Smooth muscle cell of bladder (primary cell): ENCODE measurements at places on chromosomes 3 and 15. TPM values are rescaled to one million over a fixed set of nuclear protein-coding genes. Genes with fewer than 3 reads are reported as not detected.

The RARRES1 gene
- total RNA-seq = 76.4 and 166 TPM in 2 replicates

The SERPINI2 gene
- not detected in 2 replicates for total RNA-seq

The GATM gene
- total RNA-seq = 0.14 and 0.55 TPM in 2 replicates

The CRYGS gene
- 0.43 and 1.0 TPM in 2 replicates for total RNA-seq

The SNX33 gene
- total RNA-seq = 13.5 and 22.5 TPM in 2 replicates

The DUOXA1 gene
- not detected in 2 replicates for total RNA-seq

The FBLN2 gene
- 161 and 442 TPM in 2 replicates for total RNA-seq

The DPPA4 gene
- not detected in 2 replicates for total RNA-seq

The LRRC34 gene
- 1.1 and 1.4 TPM in 2 replicates for total RNA-seq

The ACSBG1 gene
- not detected in 2 replicates for total RNA-seq

The GOLGA6B gene
- total RNA-seq = 0.09 TPM in 1 of 2 replicates, not detected in the other

The FETUB gene
- not detected in 2 replicates for total RNA-seq

The ATOSA gene
- 14.0 and 14.2 TPM in 2 replicates for total RNA-seq

The TMED3 gene
- total RNA-seq = 198 and 201 TPM in 2 replicates

The P2RY12 gene
- total RNA-seq = 0.28 and 0.46 TPM in 2 replicates

The IQGAP1 gene
- 149 and 183 TPM in 2 replicates for total RNA-seq

The SSUH2 gene
- under 0.01 TPM in 1 of 2 replicates, not detected in the other for total RNA-seq

The SLC25A20 gene
- 19.5 and 23.3 TPM in 2 replicates for total RNA-seq

The PCOLCE2 gene
- total RNA-seq = 60.7 and 197 TPM in 2 replicates

The USP19 gene
- 40.0 and 45.9 TPM in 2 replicates for total RNA-seq

The SRGAP3 gene
- total RNA-seq = 3.6 and 6.7 TPM in 2 replicates

The CCDC54 gene
- total RNA-seq = not detected in 2 replicates

The ESYT3 gene
- 0.28 and 0.83 TPM in 2 replicates for total RNA-seq

The CCDC33 gene
- 0.14 TPM in 1 of 2 replicates, not detected in the other for total RNA-seq

The CACNA2D3 gene
- total RNA-seq = 0.14 and 0.18 TPM in 2 replicates

The SUSD5 gene
- 1.1 and 3.6 TPM in 2 replicates for total RNA-seq

The CCR9 gene
- not detected in 2 replicates for total RNA-seq

The TP63 gene
- total RNA-seq = under 0.01 and 0.09 TPM in 2 replicates

The GCHFR gene
- total RNA-seq = 3.2 and 5.0 TPM in 2 replicates

The CD200R1 gene
- total RNA-seq = under 0.01 TPM in 1 of 2 replicates, not detected in the other

The CHST13 gene
- 0.09 TPM in 1 of 2 replicates, not detected in the other for total RNA-seq

The KLHL40 gene
- total RNA-seq = not detected in 2 replicates

The ITPKA gene
- 0.92 and 1.4 TPM in 2 replicates for total RNA-seq

The TMEM40 gene
- total RNA-seq = not detected in 2 replicates

The ITIH4 gene
- total RNA-seq = 1.2 and 1.6 TPM in 2 replicates
